ENCODE measurements at places on chromosomes 7 and 10.

GRCh38 chr7:138247568-138248333 lies 171.5 kb downstream of the AKR1D1 start:
- no peak for DNase-seq

- DNase-seq = no peak
Observed at GRCh38 chr7:139895141-139895829, 66.2 kb downstream of the TBXAS1 start.

DNA sequence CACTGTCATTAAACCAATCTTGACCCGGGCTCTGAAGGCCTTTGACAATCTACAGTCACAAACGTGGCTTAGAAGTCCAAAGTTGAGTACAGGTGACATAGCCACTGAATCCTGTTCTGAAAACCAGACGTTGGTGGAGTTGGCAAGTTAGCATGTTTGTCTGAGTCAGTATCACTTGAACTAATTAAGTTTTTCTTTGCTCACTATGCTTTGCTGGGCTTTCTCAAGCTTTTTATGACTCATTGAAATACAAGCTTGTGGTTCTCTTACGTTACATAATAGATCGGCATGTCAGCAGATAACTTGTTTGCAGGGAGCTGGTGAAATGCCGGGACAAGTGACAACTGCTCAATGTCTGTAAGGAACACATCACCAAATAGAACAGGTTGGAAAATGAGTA lies 53.8 kb downstream of the ARL5B start:
- peak; percentile 43 for DNase-seq

DNA sequence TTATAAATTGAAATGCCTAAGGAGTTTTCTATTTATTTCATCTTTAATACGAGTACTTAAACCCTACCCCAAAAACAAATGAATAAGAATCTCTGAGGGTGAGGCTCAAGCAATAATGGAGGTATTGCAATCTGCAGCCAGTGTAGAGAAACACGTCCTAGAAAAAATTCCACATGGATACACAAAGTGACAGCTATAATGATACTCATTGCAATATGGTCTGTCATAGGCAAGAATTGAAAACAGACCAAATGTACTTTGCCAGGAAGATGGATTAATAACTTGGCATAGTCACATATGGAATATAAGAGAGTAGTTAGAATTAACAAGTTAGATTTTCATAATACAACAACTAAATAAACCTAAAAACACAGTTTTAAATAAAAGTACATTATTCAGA lies 440.1 kb upstream of the STEAP1 start:
- no peak for DNase-seq

GRCh38 chr7:28608731-28609130 lies 196.4 kb downstream of the CREB5 start:
- DNase-seq = no peak

DNA sequence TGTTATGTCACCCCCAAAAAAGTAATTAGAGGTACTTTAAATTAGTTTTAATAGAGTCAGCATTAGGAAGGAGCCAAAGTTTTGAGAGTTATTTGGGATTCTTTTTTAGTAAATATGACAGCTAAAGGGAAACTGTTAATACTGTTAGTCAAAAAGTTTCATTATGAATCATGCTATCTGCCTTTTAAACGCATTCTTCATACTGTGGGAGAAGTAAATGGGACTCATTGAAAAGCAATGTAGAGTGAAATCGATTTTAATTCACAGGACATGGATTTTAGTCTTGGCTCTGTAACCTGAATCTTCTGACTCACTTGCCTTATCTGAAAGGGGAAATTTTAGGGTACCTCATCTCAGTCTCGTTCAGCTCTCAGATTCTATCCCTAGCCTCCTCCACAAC lies 105.1 kb downstream of the AASS start:
- DNase-seq = no peak

DNA sequence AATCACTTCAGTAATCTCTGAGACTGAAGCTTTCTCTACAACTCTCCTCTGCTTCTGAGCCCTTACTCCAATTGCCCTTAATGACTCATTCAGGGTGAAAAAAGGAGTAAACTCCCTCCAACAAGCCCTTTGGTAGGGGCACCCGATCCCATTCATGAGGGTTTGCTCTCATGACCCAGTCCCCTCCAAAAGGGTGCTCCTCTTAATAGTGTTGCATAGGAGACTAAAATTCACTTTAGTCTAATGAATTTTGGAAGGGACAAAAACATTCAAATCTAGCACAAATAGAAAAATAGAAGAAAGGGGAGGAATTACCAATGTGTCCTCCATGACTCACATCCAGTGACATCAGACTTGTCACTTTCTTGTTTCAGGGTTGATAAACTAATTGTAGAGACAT lies 66.2 kb upstream of the CCNY start:
- DNase-seq = peak; percentile 44

DNA sequence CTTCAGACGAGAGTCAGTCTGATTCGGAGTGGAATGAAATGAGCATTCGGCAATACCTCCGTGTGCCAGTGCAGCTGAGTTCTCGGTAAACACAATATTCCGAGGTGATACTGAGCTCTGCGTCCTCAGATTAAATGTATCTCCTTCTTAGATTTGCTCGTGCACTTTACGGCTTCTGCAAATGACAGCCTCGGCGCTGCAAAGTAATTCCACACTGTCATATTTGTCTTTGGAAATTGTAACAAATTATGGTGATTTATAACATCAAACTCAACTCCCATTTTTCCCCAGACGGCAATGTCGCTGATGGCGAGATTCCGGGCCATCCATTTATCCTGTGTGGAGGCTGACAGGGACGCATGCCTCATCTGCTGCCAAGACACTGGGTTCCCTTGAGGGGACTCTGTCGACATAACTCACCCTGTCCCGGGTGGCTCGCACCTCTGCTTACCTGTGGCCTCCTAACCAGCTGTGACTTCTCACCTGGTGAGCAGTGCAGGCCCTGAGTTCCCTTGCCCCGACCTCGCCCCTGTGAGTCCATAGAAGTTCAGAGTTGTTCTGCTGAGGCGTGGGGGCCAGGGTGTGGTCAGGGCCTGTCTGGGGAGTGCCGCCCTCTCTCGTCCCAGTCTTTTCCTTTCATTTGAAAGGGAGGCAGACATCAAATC lies 201.9 kb downstream of the ADARB2 start:
- no peak for DNase-seq

- DNase-seq = peak; percentile 38
Observed at GRCh38 chr7:12210179-12211053, 678 bp upstream of the TMEM106B start.

- no peak for DNase-seq
Observed at GRCh38 chr10:34606890-34607289, 208.2 kb downstream of the PARD3 start.

Measured in inflammatory macrophage treated with lipopolysaccharide for 4 hours (primary cell).